ENCODE measurements at places on chromosomes 13 and 19. TPM values are rescaled to one million over a fixed set of nuclear protein-coding genes. Genes with fewer than 3 reads are reported as not detected.

SLAIN1 gene
- 16.4 TPM for total RNA-seq

CACNA1A gene
- total RNA-seq = 0.71 TPM

ZNF724 gene
- 1.7 TPM for total RNA-seq

BRME1 gene
- 2.0 TPM for total RNA-seq

MEIS3 gene
- total RNA-seq = 5.3 TPM

CEACAM4 gene
- 5.6 TPM for total RNA-seq

LILRA1 gene
- total RNA-seq = 7.6 TPM

CYP4F8 gene
- not detected for total RNA-seq

DNA sequence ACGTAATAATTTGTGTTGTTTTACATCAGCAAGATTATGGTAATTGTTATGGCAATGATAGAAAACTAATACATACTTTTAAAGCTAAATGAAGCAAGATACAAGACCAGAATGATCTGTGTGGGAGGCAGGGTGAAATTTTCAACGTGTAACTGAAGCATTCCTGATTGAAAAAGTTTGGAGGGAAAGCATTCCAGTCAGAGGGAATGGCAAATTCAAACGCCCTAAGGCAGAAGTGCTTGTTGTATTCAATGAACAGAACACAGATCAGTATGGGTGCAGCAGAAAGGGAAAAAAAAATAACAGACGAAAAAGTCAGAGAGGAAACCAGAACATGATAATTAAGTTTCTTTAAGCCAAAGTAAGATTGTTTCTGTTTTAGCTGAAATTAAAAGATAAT is 928.5 kb upstream of the SLITRK1 start:
- no peak overlapping the region for H3K27ac ChIP-seq
- H3K27me3 ChIP-seq = no peaks in the 10 kb centered on the region
- no peaks in the 10 kb centered on the region for H3K4me1 ChIP-seq
- no peak for DNase-seq
- H3K4me3 ChIP-seq = no peak overlapping the region
- H3K36me3 ChIP-seq = no peaks in the 10 kb centered on the region

DNA sequence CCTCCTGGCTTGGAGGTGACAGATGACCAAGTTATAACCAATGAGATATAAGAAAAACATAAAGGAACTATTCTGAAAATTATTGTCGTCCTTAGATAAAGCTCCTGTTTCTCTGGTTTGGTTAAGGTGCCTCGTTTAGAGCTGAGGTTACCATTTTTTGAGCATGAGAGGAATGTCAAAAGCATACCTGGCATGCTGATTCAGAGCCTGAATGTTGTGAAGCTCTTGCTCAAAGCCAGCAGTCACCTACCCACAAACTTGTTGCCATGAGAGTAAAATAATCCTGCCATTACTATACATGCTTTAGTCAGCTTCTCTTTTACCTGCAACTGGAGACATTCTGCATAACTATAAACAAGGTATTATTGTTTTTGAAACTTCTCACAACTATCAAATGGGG is 1116.2 kb downstream of the DIAPH3 start:
- H3K4me3 ChIP-seq = no peak overlapping the region
- no peak overlapping the region for H3K27ac ChIP-seq
- DNase-seq = no peak
- no peaks in the 10 kb centered on the region for H3K27me3 ChIP-seq

GRCh38 chr13:43374621-43375020 is 351.2 kb downstream of the DNAJC15 start:
- no peaks in the 10 kb centered on the region for H3K27me3 ChIP-seq
- H3K27ac ChIP-seq = no peak overlapping the region
- H3K36me3 ChIP-seq = no peaks in the 10 kb centered on the region
- H3K4me3 ChIP-seq = no peak overlapping the region
- H3K4me1 ChIP-seq = peaks cover 4% of the 10 kb centered on the region

GRCh38 chr13:73035660-73036059 is 23.1 kb upstream of the KLF5 start:
- no peaks in the 10 kb centered on the region for H3K27me3 ChIP-seq
- no peaks in the 10 kb centered on the region for H3K36me3 ChIP-seq
- H3K27ac ChIP-seq = no peak overlapping the region
- no peak overlapping the region for H3K4me3 ChIP-seq
- no peak for DNase-seq

DNA sequence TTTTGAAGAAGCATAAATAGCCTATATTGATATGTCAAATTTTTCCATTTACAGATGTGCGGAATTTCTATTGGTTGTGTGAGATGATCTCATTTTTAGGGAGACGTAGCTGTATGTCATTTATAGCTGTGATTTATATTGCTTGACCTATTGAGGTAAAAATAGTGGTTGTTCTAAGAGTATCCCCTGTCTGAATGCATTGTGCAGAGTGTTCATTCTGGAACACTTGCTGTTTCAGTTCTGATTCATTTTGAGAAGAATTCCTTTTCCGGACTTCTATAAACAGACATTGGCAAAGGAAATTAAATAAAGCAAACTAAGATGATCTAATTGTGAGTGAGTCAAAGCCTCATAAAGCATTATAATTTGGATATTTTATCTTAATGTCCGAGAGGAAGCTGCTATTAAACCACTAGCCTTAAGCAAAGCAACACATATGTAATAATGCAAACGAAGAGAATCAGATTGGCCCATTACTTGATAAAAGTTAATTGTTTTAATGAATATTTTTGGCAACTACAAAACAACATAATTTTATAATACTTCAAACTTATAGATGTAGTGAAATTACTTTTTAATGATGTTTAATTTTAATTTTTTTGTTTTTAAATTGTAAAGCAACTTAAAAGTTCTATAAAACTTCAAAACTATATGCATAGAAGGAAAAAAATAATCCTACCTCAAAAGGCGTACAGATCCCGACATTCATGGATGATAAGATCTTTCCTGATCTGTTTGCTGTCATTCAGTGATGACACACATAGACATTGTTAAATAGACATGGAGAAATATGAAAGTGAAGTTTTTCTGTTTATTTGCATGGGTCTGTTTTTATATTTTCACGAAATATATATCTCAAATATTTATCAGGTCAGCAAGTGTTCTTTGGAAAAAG is 942.6 kb upstream of the SLC10A2 start:
- no peaks in the 10 kb centered on the region for H3K36me3 ChIP-seq
- H3K4me1 ChIP-seq = no peaks in the 10 kb centered on the region
- H3K4me3 ChIP-seq = no peak overlapping the region
- no peak for DNase-seq
- H3K27ac ChIP-seq = no peak overlapping the region

DNA sequence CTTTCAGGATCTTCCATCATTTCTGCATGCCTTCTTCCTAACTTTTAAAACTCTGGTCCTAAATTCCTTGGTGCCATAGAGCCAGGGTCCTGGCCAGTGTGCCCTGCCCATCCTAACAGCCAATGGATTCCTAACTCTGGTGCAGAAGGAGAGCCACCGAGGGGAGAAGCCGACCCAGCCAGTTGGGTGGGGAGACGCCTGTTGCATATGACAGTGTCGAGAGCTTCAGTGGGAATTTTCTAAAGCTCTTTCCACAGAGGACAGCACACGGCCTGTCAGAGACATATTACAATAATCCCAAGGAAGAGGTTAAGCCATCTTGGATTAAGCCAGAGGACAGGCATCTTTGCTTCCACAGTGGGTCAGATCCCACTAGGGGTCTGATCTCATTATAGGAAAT is 180.4 kb downstream of the ZNF536 start:
- no peaks in the 10 kb centered on the region for H3K36me3 ChIP-seq
- H3K4me3 ChIP-seq = no peak overlapping the region
- H3K4me1 ChIP-seq = no peaks in the 10 kb centered on the region
- H3K27me3 ChIP-seq = no peaks in the 10 kb centered on the region
- no peak for DNase-seq

DNA sequence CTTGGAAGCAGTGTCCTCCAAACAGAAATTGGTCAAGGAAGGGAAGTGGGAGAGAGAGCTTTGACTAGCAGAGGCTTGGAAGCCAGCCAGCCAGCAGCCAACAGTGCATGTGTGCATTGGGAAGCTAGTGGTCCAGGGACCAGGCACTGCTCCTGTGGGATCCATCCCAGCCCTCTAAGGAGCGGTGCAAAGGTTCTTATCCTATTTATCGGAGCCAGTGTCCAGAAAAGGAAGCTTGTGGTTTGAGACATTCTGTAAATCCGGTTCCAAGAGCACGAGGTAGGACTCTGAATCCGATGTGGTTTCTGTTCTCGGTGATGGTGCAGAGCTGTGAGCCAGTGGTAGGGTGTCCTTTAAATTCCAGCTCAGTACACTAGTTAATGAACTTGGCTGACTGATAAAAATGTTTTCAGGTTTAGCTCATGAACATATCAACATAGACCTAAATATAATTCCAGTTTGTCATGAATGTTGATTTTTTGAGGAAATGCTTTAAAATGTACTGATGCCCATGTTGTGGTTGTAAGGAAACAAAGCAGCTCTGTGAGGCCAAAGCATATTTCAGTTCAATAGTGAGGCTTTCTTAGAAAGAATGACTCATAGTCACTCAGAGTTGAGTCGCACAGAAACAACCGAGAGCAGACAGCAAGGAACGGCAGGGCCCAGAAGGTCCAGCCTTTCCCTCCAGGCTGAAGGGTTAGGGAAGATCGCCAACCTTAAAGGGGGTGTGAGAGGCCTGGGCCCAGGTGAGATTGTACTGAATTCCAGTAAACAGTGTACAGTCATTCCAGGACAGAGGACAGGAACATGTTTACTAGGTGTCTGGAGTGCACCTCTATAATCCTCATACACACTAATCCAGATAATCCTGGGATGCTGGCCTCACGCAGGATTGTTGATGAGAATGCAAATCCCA is 21.5 kb upstream of the GARRE1 start:
- peaks cover 20% of the 10 kb centered on the region for H3K4me1 ChIP-seq
- H3K36me3 ChIP-seq = peaks cover 33% of the 10 kb centered on the region
- no peak overlapping the region for H3K4me3 ChIP-seq
- no peaks in the 10 kb centered on the region for H3K27me3 ChIP-seq
- no peak overlapping the region for H3K27ac ChIP-seq

GRCh38 chr13:104737713-104738112 is 1671.5 kb upstream of the SLC10A2 start:
- H3K27me3 ChIP-seq = no peaks in the 10 kb centered on the region
- no peaks in the 10 kb centered on the region for H3K4me1 ChIP-seq
- H3K27ac ChIP-seq = no peak overlapping the region
- no peaks in the 10 kb centered on the region for H3K36me3 ChIP-seq

GRCh38 chr19:42024622-42025111 is 30.6 kb upstream of the ATP1A3 start:
- no peak for DNase-seq
- H3K4me3 ChIP-seq = no peak overlapping the region
- H3K27ac ChIP-seq = no peak overlapping the region
- H3K27me3 ChIP-seq = no peaks in the 10 kb centered on the region
- no peaks in the 10 kb centered on the region for H3K36me3 ChIP-seq
- H3K4me1 ChIP-seq = no peaks in the 10 kb centered on the region

DNA sequence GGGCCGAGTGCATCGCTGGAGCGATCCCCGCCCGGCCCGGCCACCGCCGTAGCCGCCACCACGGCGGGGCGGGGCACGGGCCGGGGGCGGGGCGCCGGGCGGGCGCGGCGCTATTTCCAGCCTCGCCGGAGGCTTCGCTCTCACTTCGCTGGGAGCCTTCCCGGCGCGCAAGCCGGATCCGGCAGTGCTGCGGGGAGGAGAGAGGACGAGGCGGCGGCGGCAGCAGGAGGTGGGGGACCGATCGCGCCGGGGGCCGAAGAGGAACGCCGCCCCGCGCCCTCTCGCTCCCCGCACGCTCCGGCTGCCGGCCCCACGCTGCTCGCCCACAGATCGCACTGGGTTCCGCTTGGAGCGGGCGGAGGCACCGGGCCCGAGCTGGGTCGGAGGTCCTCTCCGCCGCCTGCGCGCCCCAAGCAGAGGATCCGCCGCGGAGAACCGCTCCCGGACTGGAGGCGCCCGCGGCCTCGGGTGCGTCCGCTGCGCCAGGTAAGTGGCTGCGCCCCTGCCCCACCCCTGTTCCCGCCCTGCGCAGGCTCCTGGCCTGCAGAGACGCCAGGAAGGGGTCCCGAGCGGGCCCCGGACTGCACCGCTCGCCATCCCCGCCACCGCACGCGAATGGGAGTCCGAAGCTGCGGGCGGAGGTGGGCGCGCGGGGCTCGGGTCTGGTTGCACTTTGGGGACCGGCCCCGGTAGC is at the start of gene CHST8:
CHST8 (plus strand) TSS at position 143 of the 694 bp plus-strand sequence. CDS start 67,309 bp downstream, outside the sequence.
- peaks cover 55% of the 10 kb centered on the region for H3K27me3 ChIP-seq
- no peak within 1 kb of the TSS for H3K27ac ChIP-seq
- peak within 1 kb of the TSS; percentile 50 for H3K4me3 ChIP-seq
- DNase-seq = no peak

GRCh38 chr13:40613914-40614313 is 52.5 kb downstream of the FOXO1 start:
- H3K4me3 ChIP-seq = no peak overlapping the region
- H3K4me1 ChIP-seq = peaks cover 66% of the 10 kb centered on the region
- no peak for DNase-seq
- no peaks in the 10 kb centered on the region for H3K36me3 ChIP-seq
- H3K27ac ChIP-seq = peak overlapping the region; percentile 14

GRCh38 chr19:19459707-19460251 is 54.3 kb downstream of the GATAD2A start:
- peak; percentile 65 for DNase-seq
- no peaks in the 10 kb centered on the region for H3K27me3 ChIP-seq
- peaks cover 6% of the 10 kb centered on the region for H3K36me3 ChIP-seq

DNA sequence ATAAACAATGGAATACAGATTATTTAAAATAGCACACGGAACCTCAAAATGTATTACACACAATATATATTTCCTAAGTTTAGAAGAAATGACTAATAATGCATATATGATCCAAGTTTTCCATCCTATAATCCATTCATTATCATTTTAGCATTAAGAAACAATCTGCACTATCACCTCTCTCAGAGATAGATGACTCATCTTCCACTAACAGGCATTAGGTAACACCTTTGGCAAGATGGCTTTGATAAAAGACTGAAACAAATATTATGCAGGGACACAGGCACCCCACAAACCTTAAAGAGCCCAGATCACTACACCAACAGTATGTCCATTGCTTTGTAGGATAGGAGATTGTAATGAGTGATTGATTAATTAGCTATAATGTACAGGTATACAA is 4.1 kb downstream of the ENOX1 start:
- no peak overlapping the region for H3K4me3 ChIP-seq
- H3K27ac ChIP-seq = no peak overlapping the region
- H3K27me3 ChIP-seq = peaks cover 23% of the 10 kb centered on the region
- no peaks in the 10 kb centered on the region for H3K36me3 ChIP-seq
- no peak for DNase-seq

- no peak overlapping the region for H3K4me3 ChIP-seq
- H3K36me3 ChIP-seq = no peaks in the 10 kb centered on the region
These were observed 9.0 kb downstream of the LSM14A start for GRCh38 chr19:34181111-34181864.

DNA sequence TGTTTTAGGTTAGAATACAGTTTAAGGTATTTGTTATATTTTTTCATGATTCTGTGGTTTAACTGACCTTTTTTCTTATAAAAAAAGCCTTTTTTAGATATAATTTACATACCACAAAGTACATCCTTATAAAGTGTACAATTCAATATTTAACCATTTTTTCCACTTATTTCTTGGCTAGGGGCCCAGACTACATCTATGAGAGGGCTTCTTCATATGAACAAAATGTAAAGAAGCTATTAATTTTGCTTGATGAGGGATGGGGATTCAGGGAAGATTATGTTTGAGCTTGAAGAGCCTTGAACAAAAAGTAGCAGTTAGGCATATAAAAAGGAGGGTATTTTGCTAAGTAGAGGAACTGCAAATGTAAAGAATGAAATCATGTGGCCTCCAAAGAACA is 2.2 kb downstream of the CCDC122 start:
- no peaks in the 10 kb centered on the region for H3K36me3 ChIP-seq
- no peak overlapping the region for H3K4me3 ChIP-seq
- no peak overlapping the region for H3K27ac ChIP-seq

Measured in lower lobe of right lung (tissue), 2 donors.